T1000 (cell line): ENCODE measurements at places on chromosomes 6 and 20.

GRCh38 chr6:100176311-100176950 lies 182.4 kb upstream of the MCHR2 start:
- peak; percentile 17 for DNase-seq

DNA sequence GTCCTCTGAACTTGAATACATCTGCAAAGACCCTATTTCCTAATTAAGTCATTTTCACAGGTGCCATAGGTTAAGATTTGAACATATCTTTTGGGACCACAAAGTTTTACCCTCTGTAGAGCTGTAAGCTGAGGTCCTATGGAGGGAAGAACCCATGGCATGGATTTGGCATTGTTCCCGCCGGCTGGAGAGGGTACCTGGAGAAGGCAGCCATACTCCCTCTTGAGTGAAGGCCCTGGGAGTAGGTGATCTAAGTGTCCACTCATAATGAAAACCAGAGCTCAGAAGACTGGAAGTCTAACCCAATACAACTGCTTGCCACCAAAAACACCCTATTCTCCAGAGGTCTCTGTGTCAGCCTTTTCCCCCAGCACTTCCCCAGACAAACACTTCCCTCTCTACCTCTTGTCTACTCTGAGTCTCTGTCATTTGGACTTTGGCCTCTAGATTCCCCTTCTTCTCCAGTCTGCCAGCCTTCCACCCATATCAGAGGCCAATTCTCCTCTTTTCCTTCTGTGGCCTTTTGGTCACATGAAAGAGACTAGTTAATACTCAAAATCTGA lies 363.9 kb downstream of the MAFB start:
- DNase-seq = no peak

DNA sequence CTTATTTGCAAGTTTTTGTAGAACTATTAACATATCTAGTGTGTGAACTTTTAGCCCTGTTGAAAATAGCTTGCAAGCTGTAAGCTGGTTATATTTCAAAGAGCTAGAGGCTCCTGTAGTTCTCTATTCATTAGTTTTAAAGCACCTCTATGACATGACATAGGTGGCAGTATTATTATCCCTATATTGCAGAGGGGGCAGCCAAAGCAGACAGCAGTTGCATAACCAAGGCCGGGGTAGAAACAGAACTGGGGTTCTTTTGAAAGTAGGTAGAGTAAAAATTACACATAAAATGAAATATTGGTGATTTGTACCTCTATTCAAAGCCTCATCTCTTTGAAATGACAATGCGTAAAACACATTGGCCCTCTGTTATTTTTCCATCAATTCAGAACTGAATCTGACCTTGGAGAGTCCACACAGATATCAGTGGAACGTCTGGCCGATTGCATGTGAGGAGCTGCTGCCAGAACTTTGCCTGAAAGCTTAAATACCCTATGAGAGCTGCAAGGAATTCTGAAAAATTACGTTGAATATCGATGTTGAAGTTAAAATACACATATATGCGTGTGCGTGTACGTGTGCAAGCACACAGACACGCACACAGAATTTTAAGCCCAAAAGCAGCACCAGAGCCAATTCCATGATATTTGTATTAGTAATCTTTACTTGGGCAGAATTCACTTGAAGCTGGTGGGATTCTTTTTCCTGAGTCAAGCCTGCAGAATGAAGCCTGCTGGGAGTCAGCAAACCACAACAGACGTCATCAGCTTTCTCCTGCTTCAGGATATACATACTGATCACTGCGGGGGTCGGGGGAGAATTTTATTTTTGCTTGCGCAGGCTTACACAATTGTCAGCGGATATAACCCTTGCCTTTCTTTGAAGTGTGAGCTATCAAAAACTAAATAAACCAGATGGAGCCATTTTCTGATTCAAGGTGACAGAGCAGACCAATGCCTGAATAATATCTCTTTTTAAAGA lies 163.2 kb downstream of the PDE7B start:
- DNase-seq = peak; percentile 66

DNA sequence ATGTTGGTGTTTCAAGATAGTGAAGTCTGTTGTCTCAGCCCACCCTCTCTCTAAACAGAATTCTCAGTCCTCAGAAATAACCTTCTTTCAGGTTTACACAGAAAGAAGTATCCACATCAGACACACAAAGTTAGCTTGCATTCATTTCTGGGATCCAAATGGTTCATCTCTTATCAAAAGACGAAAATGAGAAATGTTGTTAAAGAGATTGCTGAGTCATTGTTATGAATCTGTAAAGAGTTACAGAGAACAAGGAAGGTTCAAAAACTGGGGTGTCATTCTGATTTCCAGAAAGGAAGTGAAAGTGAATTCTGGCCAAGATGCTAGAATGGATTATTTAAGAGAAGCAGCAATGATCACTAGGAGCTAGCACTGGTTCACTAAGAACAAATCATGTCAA lies 90.5 kb upstream of the ATXN1 start:
- DNase-seq = no peak

GRCh38 chr6:124164343-124164742 lies 360.7 kb downstream of the NKAIN2 start:
- no peak for DNase-seq

GRCh38 chr6:84408028-84408427 lies 180.6 kb upstream of the CEP162 start:
- no peak for DNase-seq

GRCh38 chr20:58515233-58516212 lies at the start of gene APCDD1L:
APCDD1L (minus strand) TSS chr20:58515399; CDS start chr20:58514707, 692 bp downstream.
- DNase-seq = peak; percentile 15

DNA sequence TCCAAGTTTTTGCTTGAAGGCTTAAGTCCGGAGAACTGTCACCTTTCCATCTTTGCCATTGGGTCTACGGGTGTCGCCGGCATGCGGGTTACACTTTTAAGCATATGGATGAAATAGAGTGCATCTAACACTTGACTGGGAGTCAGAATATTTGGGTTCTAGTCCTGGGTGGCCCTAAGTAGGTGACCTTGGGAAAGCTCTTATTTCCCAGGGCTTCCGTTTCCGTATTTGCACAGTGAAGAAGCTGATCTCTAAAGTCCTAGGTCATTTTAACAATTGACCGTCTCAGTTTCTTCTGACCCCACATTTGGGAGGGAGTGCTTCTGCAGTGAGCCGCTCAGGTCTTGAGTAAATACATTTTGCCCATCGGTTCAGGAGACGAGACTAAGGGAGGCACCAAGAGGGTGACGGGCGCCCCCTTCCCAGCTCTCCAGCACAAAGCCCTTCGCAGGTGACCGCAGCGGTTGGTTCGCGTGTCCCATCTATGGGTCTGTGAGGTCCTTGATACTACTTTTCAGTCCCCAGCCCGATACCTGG lies 651 bp upstream of the BLTP3A start:
- DNase-seq = no peak

GRCh38 chr20:49323622-49324238 lies 45.9 kb upstream of the ZNFX1 start:
- no peak for DNase-seq

DNA sequence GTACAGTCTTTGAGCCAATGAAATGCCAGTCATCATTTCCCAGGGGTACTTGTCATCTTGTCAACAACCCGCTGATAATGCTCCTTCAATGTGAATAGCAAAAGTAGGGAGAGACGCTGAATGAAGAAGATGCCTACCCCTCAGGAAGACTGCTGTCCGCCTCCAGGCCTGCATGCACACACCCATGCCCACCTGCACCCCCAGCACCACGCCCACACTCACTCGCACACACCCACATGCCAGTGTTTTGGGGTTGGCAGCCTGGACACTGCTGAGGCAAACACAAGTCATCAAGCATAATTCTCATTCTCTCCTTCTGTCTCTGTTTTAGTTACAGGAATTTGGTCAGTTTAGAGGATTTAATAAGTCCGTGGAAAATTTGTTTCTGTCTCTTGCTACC lies 63.6 kb downstream of the SYTL3 start:
- no peak for DNase-seq

DNA sequence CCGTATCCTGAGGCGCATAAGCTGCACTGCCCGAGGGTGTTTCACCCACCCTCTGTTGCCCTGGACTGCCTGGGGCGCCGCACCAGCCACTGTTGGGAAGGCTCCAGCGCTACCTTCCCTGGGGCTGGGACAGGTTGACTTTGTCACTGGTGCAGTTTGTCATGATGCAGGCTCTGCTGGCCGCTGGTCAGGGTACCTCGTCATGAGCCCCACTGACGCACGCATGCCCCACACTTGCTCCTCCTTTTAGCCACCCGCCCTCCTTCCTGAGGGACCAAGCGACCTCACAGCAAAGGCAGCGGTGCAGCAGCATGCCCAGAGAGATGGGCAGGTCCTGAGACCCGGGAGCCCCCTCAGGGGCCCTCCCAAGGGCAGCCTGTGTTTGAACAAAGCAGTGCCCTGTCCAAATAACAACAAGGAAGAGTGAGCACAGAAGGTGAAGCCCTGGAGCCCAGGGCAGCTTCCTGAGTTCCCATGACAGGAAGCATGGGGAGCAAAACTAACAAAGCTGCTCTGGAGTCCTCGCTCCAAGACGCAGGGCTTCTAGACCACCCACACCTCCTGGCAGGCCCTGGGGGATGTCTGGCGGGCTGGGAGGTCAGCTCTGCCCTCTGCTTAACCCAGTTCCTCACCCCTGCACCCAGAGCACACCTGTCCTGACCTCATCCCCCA lies 50.1 kb upstream of the SMOC2 start:
- DNase-seq = no peak

DNA sequence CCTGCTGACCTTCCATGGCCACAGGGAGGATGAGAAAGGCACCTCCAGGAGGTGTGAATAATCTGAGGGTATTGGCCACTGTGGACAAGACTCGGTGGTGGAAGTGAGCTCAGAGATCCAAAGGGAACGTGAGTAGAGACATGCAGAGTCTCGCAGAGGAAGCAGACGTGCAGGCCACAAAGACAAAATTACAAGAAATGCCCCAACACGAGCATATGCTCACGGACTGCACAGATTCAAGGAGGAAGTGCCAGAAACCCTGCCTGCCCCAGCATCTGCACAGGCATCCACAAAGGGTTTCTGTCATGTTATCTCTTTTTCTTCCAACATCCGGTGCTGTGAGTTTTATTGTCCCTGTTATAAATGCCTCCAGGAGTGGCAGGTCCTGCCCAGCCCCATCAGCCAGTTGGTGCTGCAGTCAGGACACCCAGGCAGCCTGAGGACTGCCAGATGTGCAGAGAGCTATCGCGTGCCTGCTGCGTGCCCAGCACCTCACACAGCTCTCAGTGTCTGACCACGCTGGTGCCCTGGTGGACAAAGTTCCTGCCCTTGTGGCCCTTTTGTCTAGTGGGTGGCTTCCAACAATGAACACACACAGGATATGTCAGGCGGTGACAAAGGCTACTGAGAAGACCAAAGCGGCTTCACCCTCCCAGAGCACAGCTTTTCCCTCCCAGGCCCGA lies 34.0 kb upstream of the FANCE start:
- no peak for DNase-seq

- no peak for DNase-seq
Measured at GRCh38 chr6:3242768-3243167, 15.3 kb upstream of the TUBB2B start.

DNA sequence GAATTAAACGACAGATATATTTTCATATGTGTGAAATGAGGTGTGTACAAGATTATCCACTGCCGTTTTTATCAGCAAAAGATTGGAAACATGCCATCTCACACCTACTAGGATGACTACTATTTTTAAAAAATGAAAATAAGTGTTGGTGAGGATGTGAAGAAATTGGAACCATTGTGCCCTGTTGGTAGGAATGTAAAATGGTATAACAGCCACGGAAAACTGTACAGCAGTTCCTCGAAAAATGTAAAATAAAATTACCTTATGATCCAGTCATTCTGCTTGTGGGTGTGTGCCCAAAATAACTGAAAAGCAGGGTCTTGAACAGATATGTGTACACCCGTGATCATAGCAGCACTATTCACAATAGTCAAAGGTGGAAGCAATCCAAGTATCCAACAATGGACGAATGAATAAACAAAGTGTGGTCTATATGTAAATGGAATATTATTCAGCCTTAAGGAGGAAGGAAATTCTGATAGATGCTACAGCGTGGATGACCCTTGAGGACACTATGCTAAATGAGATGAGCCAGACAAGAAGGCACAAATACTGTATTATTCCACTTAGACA lies 27.0 kb upstream of the CCN5 start:
- no peak for DNase-seq

GRCh38 chr6:169024047-169024660 lies 229.5 kb downstream of the THBS2 start:
- DNase-seq = no peak

GRCh38 chr20:52751571-52751970 lies 220.6 kb upstream of the TSHZ2 start:
- DNase-seq = no peak

- no peak for DNase-seq
Measured at GRCh38 chr6:71887006-71887743, 825 bp downstream of the RIMS1 start.

- no peak for DNase-seq
Measured at GRCh38 chr20:44357555-44358125, 2.1 kb downstream of the HNF4A start.

DNA sequence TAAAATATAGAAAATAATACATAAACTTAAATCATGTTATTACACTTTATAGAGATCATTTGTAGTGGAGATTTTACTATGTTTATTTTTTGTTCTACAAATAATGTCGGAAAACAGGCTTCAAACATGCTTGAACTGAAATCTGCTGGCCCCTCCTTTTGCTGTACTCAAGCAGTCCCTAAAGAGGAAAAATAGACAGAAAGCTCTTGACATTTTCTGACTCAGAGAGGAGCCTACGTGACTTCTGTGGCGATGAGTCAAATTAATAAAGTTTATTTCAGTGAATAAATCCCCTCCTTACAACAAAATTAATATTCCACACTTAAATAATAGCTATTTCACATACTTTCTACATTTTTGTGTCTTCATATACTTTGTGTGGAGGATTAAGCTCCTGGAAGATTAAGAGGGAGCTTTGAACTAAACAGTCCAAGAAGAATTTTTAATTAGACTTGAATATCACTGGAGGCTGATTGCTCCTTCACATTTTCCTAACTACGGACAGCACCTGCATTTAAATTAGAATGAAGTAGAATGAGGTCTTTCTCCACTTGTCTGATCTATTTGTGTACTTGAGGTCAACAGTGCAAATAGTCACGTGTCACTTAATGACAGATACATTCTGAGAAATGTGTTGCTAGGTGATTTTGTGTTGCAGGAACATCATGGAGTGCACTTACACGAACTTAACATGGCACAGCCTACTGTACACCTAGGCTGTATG lies 1.7 kb upstream of the TREM1 start:
- no peak for DNase-seq

DNA sequence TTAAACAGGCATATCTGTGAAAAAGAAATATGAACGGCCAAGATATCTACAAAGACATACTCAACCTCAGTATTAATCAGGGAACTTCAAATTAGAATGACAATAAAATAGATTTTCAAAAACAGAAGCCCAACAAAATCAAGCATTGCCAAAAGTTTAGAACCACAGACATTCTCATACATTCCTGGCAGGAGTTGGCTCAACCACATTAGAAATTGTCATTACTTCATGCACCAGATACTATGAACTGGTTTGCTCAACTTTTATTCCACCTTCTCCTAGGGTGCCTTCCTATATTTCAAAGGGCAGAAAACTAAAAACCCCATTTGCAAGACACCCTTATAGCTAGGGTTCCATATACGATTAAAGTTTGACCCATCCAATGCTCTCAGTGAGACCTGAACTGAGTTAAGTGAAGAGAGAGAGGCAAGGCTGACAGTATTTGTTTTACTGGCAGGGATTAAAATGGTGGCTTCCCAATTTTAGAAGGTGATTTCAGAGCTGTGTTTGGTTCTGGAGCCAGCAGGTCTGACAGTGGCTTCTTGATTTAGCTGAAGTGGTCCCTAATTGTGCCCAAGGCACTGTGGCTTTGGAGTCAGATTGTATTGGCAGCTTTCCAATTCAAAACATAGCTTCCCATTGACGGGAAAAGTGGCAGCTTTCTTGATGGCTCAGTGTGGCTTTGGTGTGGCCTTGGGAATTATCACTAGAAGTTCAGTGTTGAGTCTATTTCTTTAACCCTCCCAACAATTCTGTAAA lies 77.1 kb upstream of the CDYL start:
- DNase-seq = no peak
